ENCODE measurements at places on chromosomes 2 and 18.
A peak's percentile ranks its signal among the peaks of the same experiment; 100 is the strongest.

DNA sequence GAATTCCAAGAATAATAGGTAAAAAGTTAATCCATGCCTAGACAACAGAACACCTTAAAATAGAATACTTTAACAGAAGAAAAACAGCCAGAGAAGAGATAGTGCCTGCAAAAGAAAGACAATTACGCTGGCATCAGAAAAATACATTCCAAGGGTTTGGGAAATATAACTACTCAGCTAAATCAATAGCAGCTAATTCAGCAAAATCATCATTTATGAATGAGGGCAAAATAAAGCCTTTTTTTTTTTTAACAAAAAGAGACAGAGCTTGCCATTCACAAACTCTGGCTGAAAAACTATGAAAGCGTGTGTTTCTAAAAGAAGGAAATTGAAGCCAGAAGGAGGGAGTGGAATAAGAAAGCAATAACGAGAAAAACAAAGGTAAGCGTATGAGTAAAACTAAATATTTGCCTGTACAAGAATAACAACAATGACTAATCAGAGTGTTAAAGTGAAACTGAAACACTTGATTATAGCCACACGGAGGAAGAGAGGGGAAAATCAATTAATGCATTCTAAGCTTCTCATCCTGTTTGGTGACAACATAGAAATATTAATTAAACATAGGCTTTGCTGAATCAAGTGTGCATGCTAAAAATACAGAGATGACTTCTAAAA, 90.2 kb downstream of the EHD3 start:
- DNase-seq = peak; percentile 23

GRCh38 chr2:100716581-100716980, 103.4 kb upstream of the NPAS2 start:
- DNase-seq = no peak

GRCh38 chr18:23186781-23187180, 51.5 kb downstream of the CABLES1 start:
- DNase-seq = no peak

DNA sequence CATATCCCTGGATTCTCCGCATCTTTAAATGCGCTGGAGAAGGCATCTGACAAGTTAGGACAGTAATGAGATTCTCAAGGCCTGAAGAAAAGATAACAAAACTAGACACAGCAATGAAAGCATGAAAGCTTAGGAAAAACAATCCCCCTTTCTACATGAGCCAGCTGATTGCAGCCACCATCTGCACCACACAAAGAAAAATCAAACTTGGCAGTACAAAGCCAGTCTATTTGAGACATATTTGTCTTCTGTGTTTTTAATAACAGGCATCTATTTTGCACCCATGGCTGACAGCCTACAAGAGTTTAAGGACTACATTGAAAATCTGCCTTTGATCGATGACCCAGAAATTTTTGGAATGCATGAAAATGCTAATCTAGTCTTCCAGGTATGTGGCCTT, 83.6 kb downstream of the TRABD2A start:
- DNase-seq = no peak

GRCh38 chr2:84924173-84925106, 19.0 kb downstream of the TMSB10 start:
- peak; percentile 66 for DNase-seq

- DNase-seq = no peak
Measured at GRCh38 chr2:110720547-110720946, 11.8 kb upstream of the ACOXL start.

GRCh38 chr2:32719933-32720716, 92.3 kb downstream of the TTC27 start:
- DNase-seq = no peak

- DNase-seq = no peak
Measured at GRCh38 chr2:71608034-71608433, 154.7 kb downstream of the DYSF start.

DNA sequence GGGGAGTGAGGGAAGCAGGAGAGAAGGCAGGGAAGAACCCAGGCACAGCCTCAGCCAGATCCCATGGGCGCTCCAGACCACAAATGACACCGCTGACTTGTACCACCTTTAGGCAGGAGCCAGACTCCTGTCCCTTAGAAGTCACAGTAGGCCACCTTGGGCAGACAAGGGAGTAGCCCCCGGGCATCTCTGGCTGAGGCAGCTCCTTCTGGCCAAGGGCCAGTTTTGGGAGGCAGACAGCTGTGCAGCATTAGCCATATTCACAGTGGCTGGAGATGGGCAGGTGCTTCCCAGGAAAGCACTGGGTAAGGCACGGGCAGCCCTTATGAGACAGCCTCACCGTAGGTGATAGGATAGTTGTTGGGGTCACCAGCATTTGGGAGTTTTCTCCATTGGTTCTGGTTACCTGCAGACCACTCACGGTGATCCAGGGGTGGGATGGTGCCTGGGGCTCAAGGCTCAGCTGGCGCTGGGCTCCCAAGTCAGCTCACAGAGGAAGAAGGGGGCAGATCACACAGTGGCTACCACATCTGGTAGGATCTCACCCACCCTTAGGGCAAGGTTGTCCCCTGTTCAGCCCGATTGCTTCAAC, 2.1 kb downstream of the ASTL start:
- no peak for DNase-seq

GRCh38 chr18:67261931-67262552, 254.5 kb downstream of the DSEL start:
- DNase-seq = no peak

GRCh38 chr2:129914538-129915302, 64.7 kb upstream of the RAB6C start:
- DNase-seq = no peak

DNA sequence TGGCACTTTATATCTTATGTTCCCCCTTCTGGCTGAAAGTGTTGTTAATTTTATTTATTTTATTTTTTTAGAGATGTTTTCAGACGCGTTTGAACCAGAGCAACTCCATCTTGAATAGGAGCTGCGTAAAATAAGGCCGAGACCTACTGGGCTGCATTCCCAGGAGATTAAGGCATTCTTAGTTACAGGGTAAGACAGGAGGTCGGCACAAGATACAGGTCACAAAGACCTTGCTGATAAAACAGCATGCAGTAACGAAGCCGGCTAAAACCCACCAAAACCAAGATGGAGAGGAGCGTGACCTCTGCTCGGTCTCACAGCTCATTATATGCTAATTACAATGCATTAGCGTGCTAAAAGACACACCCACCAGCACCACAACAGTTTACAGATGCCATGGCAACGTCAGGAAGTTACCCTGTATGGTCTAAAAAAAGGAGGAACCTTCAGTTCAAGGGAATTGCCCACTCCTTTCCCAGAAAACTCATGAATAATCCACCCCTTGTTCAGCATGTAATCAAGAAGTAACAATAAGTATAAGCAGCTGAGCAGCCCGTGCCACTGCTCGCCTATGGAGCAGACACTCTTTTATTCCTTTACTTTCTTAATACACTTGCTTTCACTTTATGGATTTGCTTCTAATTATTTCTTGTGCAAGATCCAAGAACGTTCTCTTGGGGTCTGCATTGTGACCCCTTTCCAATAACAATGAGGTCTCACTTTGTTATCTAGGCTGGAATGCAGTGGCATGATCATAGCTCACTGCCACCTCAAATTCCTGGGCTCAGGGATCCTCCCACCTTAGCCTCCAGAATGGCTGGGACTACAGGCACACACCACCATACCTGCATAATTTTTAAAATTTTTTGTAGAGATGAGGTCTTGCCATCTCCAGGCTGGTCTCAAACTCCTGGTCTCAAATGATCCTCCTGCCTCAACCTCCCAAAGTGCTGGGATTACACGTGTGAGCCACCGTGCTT, 55.9 kb downstream of the CACNB4 start:
- DNase-seq = no peak

DNA sequence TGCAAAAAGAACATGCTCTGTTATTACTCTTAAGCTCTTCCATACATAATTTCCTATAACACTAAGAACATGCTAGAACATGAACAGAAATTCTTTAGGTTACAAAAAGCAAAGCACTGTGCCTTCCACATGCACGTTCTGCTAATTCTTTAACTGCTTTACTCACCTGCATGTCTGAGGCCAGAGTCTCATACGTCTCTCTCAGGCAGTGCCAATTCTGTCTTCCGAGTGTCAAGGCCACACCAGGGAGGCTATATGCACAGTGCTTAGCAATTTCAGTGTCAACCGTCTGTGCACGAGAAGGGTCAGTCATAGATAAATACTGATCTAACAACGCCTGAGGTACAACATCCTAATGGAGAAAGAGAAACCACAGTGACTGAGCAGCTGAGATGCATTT, 55.1 kb downstream of the PPP4R1 start:
- no peak for DNase-seq

DNA sequence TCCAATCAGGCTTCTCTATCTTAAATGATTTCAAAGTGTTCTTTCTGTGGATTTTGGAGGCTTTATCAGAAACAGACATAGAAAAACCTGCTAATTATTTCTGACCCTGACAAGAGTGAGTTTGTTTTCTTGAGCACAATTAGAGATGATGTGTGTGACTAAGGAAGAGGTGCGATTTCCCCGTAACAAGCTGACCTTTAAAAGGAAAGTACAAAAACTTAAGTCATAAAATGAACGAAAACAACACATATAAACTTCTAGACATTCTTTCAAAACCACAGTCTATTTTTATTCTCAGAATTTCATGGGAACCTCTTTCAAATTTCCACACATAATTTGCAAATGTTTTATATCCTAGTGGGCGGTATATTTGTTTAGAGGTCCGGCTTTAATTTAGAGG, 604.8 kb downstream of the CPS1 start:
- DNase-seq = no peak

DNA sequence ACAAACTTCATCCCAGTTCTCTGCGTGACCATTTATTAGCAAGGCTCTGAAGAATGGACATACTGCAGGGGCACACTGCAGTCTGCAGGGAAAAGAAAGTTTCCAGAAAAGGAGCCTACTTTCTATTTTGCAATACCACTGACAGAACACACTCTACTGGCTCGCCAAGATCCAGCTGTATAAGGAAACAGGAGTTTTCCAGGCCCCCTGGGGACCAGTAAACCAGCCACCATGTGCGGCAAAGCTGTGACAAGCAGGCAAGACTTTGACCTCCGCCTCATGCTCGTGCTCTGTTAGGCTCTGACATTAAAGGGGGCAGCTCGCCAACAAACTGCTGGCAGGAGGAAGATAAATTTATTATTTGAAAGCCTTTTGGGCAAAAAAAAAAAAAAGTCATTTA, 67.3 kb downstream of the CCBE1 start:
- DNase-seq = no peak

- no peak for DNase-seq
Measured at GRCh38 chr18:34223893-34224422, 755 bp downstream of the NOL4 start.

- DNase-seq = no peak
Measured at GRCh38 chr2:225761396-225761795, 361.9 kb downstream of the NYAP2 start.

DNA sequence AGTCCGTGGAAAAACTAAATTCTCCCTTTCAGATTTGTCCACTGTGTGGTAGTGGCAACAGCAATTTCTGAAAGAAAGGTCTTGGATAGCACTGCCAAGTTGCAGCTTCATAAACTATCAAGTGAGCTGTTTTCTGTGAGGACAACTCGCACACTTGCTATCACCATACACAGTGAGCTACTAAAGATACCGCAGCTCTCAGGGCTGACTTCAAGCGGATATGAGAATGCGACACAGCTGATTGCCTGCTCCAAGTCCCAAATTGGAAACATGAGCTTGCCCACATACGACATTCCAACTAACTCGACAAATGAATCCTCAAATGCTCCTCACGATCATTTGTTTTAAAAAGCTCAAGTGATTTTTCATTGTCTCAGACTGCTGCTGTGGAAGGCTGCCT, 46.2 kb downstream of the E2F6 start:
- DNase-seq = no peak

DNA sequence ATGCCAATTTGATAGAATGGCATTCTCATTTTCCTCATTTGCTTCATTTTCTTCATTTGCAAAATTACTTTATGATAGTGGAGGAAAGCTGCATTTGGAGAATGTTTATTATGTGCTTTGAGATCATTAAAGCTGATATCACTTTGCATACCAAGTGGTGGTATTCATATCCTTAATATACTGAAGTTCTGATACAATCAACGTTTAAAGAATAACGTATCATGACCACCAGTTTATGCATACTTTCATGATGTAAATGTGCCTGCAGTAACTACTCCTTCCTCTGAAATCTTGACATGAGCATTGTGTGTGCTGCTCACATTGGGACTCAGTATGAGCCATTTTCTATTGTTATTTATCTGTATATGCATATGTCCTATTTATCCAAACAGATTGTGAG, 302.1 kb downstream of the ARHGAP15 start:
- no peak for DNase-seq

DNA sequence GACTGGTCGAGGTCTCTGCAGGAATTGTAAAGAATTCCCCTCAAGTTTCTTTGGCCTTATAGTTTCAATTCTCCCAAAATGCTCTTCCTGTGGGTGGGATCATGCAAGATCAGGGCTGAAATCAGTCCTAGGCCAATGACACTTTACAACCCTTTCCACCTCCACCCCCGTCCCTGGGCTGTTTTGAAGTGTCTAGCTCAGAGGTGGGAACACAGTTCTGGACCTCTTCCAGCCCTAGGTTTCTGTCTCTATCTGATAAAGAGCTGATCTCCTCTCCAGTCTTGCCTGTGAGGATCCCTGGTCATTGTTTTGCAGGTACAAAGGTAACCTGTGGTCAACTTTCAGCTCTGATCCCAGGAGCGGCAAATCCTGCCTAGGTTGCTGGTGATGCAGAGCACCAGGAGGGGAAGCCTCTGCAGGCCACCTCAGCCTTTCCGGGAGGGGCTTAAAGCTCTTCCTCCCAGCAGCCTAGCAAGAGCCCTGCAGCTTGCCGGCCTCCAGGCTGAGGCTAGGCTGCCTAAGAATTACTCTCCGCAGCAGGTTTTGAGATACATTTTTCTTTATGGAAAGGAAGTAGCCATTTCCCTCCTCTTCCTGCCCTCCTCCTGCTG, 69.8 kb upstream of the WIPF1 start:
- no peak for DNase-seq

DNA sequence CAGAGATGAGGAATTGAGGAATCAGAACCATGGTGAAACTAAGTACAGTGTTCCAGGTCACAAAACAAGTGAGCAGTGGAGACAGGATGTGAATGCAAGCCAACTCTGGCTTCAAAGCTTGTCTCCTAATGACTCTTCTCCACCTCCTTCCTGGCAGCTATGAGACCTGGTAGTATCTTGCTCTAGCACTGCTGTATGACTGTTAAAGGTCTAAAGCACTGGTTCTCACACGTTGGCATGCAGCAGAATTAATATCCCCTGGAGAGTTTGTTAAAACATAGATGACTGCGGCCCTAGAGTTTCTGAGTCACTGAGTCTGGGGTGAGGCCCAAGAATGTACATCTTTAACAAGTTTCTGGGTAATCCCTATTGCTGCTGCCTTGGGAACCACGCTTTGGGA, 63.3 kb downstream of the SUCLG1 start:
- DNase-seq = no peak

DNA sequence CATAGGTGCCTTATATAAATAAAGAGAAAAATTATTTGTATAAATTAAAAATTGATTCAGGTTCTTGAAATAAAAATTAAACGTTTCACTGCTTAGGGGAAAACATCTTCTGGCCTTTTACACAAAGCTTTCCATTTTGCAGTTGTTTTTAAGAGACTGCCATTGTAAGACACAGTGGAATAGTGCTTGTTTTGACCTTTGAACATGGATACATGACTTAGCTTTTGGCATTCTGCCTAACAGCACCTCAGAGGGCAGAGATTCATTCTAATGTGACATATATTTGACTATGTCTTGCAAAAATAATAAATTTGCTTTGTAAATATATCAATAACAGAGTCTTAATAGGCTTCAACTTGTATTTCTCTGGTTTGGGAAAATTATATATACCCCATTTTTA, 142.1 kb downstream of the SLC4A10 start:
- no peak for DNase-seq

All from B cell (primary cell).